ENCODE measurements at places on chromosomes 6 and 20. TPM values are rescaled to one million over a fixed set of nuclear protein-coding genes. Genes with fewer than 3 reads are reported as not detected.

Gene TNXB
- total RNA-seq, result 150 TPM

Gene MDN1
- total RNA-seq, result 41.3 TPM

Gene CDSN
- total RNA-seq, result not detected

Gene RGS17
- total RNA-seq, result 6.2 TPM

Gene HLA-DPB1
- 94.0 TPM for total RNA-seq

Gene TP53TG5
- total RNA-seq, result 0.57 TPM
